ENCODE measurements at places on chromosomes 11 and 22.

DNA sequence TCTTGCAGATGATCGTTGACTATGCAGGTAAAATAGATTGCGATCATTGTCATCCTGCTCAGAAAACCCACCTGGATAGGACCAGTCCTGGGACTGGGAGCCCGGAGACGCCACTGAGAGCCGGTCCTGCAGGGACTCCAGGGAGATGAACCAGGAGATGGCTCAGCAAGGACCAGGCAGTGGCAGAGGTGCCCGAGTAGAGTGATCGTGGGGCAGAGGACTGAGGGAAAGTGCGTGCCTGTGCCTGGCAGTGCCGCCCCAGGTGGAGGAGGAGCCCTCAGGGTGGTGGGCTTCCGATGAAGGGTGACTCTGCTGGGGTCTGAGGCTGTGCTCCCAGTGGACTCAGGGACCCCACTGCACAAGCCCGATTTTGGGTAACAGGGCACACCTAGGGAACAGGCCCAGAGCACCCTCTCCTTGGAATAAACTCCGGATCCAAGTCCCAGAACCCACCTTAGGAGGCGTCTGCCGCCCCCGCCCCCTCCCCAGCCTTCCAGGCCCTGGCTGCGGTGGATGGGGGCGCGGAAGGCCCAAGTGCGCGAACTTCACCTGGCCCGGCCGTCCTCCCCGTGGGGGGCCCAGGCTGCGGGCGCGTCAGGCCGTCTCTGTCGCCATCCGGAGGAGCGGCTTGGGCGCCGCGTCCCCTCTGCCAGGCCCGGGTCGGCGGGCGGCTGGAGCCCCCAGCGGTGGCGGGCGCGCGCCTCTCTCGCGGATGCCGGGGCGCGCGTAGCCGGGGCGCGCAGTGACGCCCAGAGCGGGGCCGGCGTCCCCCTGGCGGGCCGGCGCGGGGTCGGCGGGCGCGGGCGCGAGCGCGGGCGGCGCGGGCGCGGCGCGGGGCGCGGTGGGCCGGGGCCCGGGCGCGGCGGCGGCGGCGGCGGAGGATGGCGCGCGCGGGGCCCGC is 1338.8 kb downstream of the BRD1 start:
- no peak for DNase-seq

GRCh38 chr11:132028380-132029240 is 658.2 kb downstream of the NTM start:
- no peak for DNase-seq

DNA sequence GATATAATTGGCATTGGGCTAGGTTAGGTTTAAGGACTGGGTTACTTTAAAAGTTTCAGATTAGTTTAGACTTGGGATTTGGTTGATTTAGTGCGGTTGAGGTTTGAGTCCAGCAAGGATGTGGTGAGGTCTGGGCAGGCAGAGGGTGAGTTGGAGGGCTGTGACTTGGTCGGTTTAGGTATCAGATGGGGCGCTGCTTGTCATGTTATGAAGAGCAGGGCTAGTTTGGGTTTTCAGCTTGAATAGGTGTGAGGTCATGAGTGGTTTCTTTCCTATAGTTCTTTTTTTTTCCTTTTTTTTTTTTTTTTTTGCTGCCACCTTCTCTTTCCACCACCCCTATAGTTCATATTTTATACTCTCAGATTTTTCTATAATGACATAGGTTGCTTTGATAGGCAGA is 4.8 kb downstream of the CLCF1 start:
- DNase-seq = no peak

DNA sequence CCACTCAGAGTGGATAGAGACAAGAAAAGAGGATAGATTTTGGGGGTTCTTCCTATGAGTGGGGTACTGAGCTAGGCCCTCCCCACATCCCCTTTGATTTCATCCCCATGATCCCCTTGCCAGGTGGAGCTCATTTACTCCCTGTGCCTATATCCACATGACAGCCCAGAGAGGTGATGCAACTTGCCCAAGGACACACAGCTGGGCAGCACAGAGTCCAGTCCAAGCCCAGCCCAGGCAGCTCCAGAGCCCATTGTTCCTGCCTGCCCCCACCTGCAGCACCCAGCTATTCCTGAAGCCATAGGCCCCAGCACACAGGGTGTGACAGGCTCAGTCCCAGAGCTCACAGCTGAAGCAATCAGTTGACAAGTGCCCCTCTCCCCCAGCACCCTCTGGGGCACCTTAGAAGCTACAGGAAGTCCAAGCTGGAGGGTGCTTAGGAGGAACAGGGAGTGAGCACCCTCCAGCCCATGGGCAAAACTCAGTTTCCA is 41.7 kb downstream of the SHISAL1 start:
- DNase-seq = no peak

- no peak for DNase-seq
Measured at GRCh38 chr11:118621784-118622375, 14.5 kb downstream of the PHLDB1 start.

DNA sequence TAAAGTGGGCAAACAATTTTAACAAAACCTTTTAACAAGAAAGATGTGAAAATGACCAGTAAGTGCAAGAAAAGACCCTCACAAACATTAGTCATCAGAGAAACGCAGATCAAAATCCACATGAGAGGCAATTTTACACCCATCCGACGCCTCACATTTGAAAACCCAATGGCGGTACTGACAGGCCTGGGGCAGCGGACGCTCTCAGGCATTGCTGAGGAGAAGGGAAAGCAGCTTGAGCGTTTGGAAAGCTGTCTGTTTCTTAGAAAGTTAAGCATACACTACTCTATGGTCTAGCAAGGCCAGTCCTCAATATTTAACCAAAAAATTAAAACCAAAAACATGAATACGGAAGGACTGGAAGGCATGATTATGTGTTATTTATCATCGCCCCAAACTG is 2.0 kb upstream of the KRTAP5-8 start:
- no peak for DNase-seq

DNA sequence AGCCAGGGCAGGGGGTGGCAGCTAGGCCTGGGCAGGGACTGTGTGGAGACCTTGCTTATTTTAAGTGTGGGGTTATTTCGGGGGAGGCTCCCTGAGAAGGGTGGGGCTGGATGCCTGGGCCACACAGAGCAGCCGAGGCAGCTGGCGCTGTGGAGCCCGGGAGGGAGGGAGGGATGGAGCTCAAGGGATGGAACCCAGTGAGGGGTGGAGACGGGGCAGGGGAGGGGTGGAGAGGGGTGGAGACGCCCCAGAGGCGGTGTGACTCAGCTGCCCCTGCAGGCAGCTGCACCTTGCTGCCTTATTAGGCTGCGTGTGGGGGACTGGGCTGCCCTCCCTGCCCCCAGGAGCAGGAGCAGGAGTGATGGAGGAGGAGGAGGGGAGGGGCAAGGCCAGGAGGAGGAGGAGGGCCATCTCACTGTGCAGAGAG is 9.8 kb upstream of the TSSC4 start:
- no peak for DNase-seq

DNA sequence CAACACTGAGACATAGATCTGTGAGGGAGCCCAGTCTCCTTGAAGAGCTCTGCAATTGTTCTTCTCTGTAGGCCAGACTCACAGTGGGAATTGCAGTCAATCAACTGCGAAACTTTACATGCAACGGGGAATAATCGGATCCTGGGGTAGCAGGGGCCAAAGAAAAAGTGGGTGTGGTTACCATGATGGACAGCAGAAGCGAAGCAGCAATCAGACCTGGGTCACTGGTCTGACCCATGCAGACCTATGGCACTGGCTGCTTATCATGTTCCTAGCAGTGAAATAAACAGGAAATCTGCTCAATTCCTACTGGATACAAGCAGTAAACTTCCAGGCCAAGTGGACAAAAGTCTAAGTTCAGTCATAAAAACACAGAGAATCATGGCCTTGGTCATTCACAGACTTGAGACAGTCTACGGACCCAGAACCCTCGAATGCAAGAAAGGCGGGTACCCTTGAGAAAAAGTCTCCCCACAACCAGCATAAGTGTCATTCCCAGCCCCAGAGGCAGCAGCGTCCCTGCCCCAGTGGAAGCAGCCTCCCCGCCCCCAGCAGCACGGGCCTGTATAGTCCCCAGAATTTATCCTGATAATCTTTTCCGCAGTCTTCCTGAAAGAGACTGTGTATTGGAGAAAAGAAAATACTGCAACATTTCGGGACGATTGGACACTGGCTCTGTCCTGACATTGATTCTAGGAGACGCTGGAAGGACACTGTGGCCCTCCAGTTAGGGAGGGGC is 34.6 kb downstream of the ASCL2 start:
- DNase-seq = no peak

All from activated CD4-positive, alpha-beta T cell treated with anti-CD3 and anti-CD28 coated beads for 4 hours (primary cell).